Neural crest cell (in vitro differentiated cells): ENCODE measurements at places on chromosomes 6 and 20. TPM values are rescaled to one million over a fixed set of nuclear protein-coding genes. Genes with fewer than 3 reads are reported as not detected.
A peak's percentile ranks its signal among the peaks of the same experiment; 100 is the strongest.

Gene C6orf52
- 5.3 and 8.2 TPM in 2 replicates for total RNA-seq

Gene WFDC10B
- not detected in 2 replicates for total RNA-seq

DNA sequence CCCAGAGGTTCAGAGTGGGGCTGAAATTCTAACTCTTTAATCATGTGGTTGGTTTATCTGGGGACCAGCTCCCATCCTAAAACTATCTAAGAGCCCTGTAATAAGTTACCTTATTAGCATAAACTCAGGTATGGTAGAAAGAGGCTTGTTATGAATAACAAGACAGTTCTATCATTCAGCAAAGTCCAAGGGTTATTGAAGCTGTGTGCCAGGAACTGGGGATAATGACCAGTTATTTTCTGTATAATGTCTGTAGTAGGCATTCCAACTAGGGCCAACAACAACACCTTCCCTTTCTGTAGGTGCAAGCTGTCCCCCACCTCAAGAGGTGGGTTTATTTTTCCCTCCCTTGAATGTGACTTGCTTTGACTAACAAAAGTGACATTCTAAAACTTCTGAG is 170.1 kb downstream of the CD83 start:
- peaks cover 3% of the 10 kb centered on the region for H3K27me3 ChIP-seq
- H3K4me3 ChIP-seq: no peak overlapping the region
- H3K27ac ChIP-seq: no peak overlapping the region

DNA sequence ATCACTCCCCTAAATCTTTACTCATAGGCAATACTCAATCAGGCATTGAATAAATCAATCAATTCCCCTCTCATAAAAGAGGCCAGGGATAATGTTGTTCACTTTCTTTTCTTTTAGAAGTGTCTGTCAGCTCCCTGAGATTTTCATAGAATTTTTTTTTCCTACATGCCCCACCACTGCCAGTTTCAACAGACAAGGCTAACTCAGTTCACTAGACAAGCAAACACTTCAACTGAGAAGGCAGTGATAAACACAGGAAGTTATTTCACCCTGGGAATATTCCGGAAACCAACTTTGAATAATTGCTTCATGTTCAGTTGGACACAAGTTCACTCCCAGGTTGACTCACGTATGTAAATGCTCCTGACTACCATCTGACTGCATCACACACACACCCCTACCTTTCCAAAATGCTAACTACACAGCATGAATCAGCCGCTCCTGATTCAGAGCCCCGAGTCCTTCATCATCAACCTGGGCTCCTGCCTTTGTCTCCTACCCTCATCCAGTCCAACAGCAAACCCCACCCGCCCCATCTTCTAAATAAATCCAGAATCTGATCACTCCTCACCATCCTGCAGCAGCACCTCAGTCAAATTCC is 143.9 kb downstream of the BCAS1 start:
- H3K27ac ChIP-seq: no peak overlapping the region
- no peaks in the 10 kb centered on the region for H3K27me3 ChIP-seq
- DNase-seq: no peak
- no peaks in the 10 kb centered on the region for H3K36me3 ChIP-seq
- H3K4me1 ChIP-seq: peaks cover 9% of the 10 kb centered on the region
- no peak overlapping the region for H3K4me3 ChIP-seq

DNA sequence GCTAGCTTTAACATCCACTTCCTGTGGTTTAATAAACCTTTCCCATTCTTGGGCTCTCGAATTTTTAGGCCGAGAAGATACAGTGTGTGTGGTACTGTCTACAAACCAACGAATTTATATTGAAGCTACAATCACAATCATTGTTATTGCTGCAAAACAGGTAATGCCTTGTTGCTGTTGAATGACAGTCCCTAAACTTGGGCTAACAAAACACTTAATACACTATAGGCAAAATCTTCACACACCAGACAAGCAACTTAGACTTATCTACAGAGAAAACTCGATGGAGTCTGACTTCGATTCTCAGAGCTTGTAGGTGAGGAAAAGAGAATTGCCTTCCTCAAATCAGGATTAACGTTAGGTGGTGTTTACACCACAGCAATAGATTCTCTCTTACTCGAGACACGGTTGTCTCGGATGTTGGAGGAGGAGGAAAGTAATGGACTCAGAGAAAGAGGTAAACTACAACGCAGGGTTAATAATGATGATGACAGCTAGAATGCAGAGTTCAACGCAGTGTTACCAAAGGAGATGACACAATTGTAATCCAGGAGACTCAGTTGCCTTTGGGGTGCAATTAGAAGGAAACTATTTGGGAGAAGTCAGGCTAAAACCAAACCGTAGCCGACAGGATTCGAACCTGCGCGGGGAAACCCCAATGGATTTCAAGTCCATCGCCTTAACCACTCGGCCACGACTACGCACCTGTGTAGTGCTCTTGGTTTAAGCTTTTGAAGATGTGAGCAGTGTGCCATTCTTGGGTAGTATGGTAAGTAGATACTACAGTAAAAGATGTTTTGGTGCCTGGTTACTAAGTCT is 32.5 kb upstream of the ZNF184 start:
- peaks cover 14% of the 10 kb centered on the region for H3K4me1 ChIP-seq
- DNase-seq: no peak
- H3K36me3 ChIP-seq: no peaks in the 10 kb centered on the region
- no peak overlapping the region for H3K27ac ChIP-seq
- H3K4me3 ChIP-seq: no peak overlapping the region
- peaks cover 85% of the 10 kb centered on the region for H3K27me3 ChIP-seq

- H3K4me1 ChIP-seq: no peaks in the 10 kb centered on the region
- H3K36me3 ChIP-seq: no peaks in the 10 kb centered on the region
- no peak for DNase-seq
- H3K27ac ChIP-seq: no peak overlapping the region
- no peak overlapping the region for H3K4me3 ChIP-seq
Observed at GRCh38 chr20:1644101-1644962, 13.2 kb downstream of the SIRPG start.

DNA sequence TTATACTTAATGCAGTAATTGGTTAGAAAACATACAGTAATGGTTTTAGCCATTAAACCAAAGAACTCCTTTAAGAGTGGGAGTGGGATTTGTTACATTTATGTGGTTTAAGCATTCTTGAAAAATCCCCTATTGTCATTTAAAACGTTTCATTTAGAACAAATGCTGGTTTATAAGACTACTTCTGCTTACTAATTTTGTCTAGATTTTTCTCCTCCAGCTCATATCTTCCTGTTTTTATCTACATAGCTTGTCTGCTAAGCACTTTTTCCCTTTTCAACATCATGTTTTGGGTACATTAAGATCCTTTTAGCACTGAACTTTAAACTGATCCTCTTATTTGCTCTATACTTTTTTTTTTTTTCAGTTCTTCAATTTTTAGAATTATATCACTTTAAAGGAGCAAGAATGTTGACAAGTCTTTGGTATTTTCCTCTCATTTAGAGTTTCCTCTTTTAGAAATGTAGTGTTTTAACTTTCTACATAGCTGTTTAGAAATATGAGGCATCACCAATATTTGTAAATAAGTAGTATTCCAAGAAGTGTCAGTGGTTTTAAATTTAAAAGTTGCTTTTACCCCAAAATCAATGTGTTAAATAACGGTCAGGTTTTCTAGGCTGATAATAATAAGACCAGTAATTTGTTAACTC is 80.9 kb downstream of the SESN1 start:
- DNase-seq: no peak
- peak overlapping the region; percentile 6 for H3K4me3 ChIP-seq
- H3K27me3 ChIP-seq: peaks cover 7% of the 10 kb centered on the region

DNA sequence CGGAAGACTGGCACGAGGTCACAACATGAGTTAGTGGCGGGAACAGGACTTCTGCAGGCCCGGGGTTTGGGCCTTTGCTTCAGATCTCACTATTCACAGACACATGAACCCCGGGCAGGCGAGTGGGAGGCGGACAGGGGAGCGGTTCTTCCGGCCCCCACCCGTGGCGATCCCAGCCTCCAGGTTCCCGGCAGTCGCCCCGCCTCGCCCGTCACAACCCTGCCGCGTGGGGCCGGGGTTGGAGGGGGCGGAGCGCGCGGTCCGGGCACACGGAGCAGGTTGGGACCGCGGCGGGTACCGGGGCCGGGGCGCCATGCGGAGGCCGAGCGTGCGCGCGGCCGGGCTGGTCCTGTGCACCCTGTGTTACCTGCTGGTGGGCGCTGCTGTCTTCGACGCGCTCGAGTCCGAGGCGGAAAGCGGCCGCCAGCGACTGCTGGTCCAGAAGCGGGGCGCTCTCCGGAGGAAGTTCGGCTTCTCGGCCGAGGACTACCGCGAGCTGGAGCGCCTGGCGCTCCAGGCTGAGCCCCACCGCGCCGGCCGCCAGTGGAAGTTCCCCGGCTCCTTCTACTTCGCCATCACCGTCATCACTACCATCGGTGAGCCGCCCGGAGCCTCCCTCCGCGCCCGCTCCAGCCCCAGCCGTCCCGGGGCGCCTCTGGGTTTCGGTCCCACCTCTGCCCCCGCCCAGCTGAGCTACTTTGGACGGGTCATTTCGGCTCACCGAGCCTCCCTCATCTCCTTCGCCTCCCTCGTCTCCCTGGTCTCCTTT is at the start of gene KCNK15:
TSS of gene KCNK15 (plus strand) at position 268 of the 769 bp plus-strand sequence. CDS start at position 314, 46 bp downstream.
- peak within 1 kb of the TSS; percentile 72 for H3K4me3 ChIP-seq
- peaks cover 73% of the 10 kb centered on the region for H3K27me3 ChIP-seq
- DNase-seq: peak; percentile 14
- no peak within 1 kb of the TSS for H3K27ac ChIP-seq
- H3K36me3 ChIP-seq: no peaks in the 10 kb centered on the region

DNA sequence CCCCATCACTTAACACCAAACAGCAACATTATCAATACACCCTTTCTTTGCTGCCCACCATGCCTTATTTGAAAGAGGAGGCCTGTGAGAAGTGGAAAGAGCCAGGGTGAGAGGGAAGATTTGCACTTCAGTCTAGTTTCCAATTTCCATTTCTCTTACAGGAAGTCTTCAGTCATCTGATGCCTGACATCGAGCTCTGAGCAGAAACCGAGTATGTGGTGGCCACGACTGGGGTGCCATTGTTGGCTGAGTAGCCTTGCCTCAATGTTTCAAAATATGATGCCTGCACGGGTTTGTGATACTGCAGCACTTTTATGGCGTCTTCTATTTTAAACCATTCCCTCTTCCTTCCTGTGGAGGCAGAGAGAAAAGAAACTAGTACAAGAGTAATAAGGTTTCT is 39.8 kb upstream of the SMIM29 start:
- peaks cover 54% of the 10 kb centered on the region for H3K4me1 ChIP-seq
- DNase-seq: no peak
- H3K36me3 ChIP-seq: peaks cover 15% of the 10 kb centered on the region

DNA sequence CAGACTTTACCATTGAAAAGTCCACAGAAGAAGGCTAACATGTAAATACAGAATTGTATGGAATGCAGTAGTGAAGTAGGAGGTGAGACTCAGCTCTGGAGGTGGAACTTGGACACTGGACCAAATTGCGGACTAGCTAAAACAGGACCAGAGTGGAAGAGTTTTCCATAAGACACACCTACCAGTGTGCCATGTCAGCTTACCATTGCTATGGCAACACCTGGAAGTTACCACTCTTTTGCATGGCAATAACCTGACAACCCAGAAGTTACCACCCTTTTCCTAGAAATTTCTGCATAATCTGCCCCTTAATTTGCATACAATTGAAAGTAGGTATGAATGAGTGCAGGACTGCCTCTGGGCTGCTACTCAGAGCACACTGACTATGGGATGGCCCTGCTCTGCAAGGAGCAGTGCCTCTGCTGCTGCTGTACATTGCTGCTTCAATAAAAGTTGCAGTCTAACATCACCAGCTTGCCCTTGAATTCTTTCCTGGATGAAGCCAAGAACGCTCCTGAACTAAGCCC is 569.6 kb upstream of the FLRT3 start:
- no peaks in the 10 kb centered on the region for H3K36me3 ChIP-seq
- no peak overlapping the region for H3K27ac ChIP-seq
- peaks cover 8% of the 10 kb centered on the region for H3K4me1 ChIP-seq
- no peak for DNase-seq

Gene ABCC10
- total RNA-seq: 34.1 and 35.2 TPM in 2 replicates

DNA sequence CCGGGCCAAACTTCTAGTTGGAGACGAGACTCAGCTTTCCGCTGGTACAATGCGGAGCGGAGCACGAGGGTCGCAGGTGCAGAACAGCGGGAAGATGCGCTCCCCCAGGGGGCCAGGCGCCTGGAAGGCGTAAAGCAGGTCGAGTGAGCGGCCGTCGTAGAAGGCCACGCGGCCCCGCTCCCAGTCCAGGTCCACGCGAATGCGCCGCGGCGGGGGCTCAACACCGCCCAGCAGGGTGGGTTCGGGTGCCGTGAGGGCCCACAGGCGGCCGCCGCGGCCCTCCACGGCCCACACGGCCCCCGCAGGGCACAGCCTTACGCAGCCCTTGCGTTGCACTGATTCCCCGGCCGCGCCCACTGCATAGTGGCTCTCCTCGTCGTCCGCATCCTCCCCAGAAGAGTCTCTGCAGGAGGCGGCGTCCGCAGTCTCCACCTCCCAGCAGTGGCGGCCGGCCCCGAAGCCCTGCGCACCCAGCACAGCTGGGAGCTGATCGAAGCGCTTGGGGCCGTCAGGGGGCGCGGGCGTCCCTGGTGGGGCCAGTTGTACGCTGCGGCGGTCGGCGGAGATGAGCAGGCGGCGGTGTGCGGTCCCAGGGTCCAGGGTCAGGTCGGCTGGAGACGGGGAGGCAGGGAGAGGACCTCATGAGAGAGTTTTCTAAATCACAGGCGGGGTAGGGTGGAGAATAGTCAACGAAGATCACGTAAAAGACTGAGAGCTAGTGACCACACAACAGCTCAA is 4.3 kb downstream of the PPP1R11 start:
- no peak for DNase-seq
- H3K27ac ChIP-seq: no peak overlapping the region
- H3K4me3 ChIP-seq: peak overlapping the region; percentile 63
- H3K27me3 ChIP-seq: peaks cover 81% of the 10 kb centered on the region
- peaks cover 35% of the 10 kb centered on the region for H3K4me1 ChIP-seq

Gene TFB1M
- 26.8 and 30.5 TPM in 2 replicates for total RNA-seq

Gene AIF1
- not detected in 2 replicates for total RNA-seq

Gene GGTLC1
- not detected in 2 replicates for total RNA-seq

GRCh38 chr20:18851629-18852028 is 38.0 kb downstream of the SCP2D1 start:
- no peak overlapping the region for H3K27ac ChIP-seq
- DNase-seq: no peak
- H3K4me3 ChIP-seq: no peak overlapping the region
- no peaks in the 10 kb centered on the region for H3K36me3 ChIP-seq
